ENCODE measurements at places on chromosomes 7 and 10. TPM values are rescaled to one million over a fixed set of nuclear protein-coding genes. Genes with fewer than 3 reads are reported as not detected.

DNA sequence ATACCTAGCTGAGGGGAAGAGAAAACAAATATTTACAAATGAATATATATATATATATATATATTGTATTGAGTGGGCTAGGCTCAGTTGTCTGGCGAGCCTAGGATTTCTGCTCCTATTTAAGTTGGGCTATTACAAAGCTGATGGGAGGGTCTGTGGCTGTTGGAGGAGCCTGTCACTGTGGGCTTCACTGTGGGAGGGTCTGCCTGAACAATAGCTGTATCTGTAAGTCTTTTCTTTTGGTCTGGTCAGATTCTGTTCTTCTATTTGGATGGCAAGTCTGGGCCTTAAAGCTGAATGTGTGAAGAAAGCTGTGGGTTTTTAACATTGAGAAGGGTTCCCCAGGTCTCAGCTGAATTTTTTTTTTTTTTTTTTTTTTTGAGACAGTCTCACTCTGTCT, 220.6 kb upstream of the LYZL1 start:
- no peak for DNase-seq

- DNase-seq: no peak
These were observed 125.7 kb downstream of the GFRA1 start for GRCh38 chr10:116147147-116147905.

The CRTAC1 gene
- 0.43 TPM for total RNA-seq

The UBE2D1 gene
- 17.8 TPM for total RNA-seq

- no peak for DNase-seq
These were observed 31.2 kb upstream of the SH2B2 start for GRCh38 chr7:102255501-102255900.

The MMP21 gene
- 0.91 TPM for total RNA-seq

- DNase-seq: peak; percentile 69
These were observed 141.6 kb downstream of the HIBADH start for GRCh38 chr7:27520815-27521790.

The NEURL1 gene
- 3.1 TPM for total RNA-seq

Data from ovary (tissue), 10 donors.